ENCODE measurements at places on chromosomes 2 and 18.
A peak's percentile ranks its signal among the peaks of the same experiment; 100 is the strongest.

- DNase-seq, result no peak
Measured at GRCh38 chr2:218395090-218395444, 4.6 kb upstream of the CTDSP1 start.

GRCh38 chr2:135096665-135097446 lies 44.8 kb downstream of the RAB3GAP1 start:
- no peak for DNase-seq

- DNase-seq, result no peak
Measured at GRCh38 chr2:127381762-127382161, 6.0 kb downstream of the MAP3K2 start.

DNA sequence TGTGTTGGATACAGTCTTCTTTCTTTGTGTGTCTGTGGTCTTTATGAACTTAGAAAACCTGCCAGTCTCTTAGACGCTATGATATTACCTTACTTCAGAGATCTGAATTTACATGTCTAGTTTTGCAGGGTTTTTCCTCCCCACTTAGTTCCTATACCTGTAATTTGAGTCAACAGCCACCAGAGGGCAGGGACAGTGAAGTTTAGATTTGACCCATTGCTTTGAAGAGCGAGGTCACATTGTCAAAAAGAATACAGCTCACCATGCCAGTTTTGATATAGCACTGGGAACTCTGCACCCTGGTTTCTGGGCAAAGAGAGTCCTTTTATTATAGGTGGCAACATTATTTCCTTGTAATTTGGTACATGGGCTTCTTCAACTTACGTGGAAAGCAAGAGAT lies 102.3 kb downstream of the MAPK4 start:
- DNase-seq, result no peak

DNA sequence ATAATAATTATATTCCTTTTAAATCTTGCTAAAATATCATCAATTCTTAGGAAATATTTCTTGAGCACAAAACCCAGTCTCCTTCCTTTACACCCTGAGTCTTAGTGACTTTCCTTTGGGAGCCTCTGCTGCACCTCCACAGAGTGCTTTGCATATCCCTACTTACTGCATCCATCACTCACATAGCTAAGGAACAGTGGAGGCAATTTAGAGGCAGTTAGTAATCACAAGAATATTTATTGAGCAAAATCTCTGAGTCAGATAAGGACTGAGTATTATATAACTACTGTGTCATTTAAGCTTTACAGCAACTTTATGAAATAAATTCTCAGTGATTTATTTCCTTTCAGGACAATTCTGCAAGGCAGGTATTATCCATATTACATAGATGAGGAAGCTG lies 327.7 kb downstream of the TMX3 start:
- DNase-seq, result no peak

DNA sequence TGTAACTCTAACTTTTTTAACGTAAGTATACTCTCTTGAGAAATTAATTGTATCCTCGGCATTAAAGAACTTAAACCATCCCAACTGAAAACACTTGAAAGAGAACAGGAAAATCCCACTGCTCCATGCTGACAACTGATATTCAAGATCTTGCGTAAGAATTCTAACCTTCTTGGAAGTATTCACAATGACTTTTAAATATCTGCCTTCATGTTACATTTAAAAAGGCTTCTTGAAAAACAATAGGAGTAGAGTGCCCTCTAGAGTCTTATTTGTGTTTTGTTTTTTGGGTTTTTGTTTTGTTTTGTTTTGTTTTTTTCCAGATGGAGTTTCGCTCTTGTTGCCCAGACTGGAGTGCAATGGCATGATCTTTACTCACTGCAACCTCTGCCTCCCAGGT lies 65.4 kb upstream of the DNAJC10 start:
- no peak for DNase-seq

DNA sequence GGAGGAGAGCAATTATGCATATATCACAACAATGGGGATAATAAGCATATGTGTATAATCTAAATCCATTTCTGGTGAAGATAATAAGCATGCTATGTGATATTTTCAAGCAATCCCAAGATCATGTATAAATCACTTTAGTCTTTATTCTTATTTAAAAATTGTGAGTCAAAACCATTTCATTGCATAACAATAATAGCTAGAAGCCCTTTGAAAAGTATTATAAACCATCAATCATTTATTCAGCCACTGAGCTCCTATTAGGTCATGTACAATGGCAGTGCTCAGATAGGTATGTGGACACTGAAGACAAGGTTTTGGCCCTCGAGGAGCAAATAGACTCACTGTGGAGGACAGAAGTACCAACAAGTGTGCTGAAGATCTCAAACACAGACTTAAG lies 113.1 kb downstream of the CDCA7 start:
- no peak for DNase-seq

DNA sequence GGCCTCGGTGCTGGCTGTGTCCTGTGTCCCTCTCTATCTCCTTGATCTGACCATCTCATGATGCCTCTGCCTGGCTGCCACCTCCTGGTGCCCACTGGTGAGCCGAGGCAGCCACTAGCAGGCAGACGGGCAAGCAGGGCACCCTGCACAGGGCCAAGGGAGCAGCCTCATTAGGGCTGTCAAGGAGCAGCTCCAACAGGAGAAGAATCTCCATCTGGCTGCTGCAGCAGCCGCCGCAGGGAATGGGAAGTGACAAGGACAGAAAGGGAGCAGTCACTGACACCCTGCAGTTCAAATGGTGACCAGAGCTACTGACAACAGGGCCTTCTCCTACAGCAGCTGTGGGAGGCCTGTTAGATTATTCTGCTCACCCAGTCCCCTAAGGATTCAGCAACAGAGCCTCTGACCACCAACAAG lies 32.6 kb downstream of the ALPK2 start:
- no peak for DNase-seq

GRCh38 chr2:176961775-176962619 lies 250.6 kb upstream of the HNRNPA3 start:
- no peak for DNase-seq

DNA sequence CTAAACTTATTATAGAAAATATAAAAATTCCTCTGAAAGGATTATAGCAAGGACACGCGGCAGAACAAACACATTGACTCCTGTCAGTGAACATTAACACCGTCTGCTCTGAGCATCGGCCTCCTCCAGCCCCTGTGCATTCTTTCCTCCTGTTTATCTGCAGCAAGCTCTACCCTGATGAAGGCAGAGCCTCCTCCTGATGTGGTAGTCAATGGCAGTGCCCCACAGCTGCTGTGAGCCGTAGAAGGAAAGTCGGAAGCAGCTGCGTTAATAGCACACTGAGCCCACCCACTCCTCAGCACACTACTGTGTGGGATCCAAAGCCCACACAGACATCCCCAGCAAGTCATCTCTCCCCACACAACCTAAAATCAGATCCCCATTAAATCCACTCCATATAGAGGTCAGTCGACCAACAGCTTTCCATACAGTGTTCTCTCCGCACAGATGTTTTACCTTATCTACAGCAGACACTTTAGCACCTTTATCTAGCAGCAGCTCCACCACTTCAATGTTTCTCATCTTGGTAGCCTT lies 41.0 kb downstream of the KIDINS220 start:
- no peak for DNase-seq

DNA sequence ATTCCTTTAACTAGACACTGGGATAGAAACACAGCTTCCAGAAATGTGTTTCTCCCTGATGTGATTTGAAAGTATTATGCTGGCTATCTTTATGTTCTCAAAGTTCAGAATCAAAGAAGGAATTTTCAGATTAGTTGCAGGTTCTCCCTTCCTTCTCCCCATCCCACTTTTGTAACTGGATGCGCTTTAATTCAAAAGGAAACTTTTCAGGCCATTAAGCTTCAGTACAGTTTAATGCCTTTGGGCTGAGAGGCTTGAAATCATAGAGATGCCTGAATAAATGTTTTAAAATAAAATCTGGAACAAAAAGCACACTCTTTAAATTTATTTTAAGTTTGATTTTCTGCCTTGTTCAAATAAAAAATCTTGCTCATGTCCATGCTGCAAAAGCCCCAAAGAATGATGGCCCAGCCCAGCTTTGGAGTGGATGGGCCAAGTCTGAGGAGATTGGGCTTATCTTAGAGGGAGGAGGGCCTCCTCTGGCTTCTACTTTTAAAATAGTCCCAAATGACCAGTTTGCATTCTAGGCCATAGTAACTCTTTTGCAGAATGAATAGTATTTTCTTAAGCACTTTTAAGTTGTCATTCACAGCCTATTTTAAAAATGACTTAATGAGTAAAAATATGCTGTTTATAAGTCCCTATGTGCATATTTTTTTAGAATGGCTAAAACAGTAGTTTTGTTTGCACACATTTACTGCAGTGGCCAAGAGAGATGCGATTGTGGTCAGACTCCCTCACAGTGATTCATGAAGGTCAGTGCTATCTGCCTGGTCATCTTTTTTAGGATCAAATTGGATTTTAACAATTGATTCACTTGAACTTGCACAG lies 129.2 kb downstream of the MTX2 start:
- no peak for DNase-seq

DNA sequence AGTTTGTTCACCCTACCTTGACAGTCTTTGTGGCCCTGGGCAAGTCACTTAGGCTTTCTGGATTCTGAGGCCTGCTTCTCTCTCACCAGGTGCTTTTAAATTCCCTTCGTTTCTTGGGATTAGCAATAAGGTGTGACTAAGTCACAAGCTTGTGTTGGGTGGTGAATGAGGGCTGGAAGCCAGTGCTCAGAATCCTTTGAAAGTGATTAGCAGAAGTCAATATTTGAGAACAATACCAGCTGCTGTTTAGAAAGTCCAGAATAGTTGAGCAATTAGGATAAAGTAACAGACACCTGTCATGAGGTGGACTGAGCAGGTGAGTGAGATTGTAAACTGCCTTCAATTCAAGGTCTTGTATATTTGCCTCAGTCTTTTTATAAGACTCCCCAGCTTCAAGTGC lies 19.3 kb upstream of the MGAT5 start:
- no peak for DNase-seq

DNA sequence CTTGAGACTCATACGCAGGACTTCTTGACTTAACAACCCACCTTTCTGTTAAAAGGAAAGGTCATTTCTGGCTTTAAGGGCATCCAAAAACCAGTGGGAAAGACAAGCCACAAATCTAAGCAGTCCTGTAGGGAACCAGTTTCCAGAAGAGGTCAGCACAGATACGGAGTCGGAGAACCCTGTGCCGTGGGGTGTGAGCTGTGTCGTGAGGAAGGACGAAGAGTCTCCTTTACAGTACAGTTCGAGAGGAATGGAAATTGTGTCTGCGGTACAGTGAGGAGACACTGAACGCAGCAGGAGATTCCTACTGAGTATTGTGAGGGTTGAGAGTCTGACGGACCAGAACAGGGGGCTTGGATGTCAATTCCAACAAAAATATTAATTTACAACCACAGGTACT lies 17.7 kb downstream of the SLC30A3 start:
- no peak for DNase-seq

DNA sequence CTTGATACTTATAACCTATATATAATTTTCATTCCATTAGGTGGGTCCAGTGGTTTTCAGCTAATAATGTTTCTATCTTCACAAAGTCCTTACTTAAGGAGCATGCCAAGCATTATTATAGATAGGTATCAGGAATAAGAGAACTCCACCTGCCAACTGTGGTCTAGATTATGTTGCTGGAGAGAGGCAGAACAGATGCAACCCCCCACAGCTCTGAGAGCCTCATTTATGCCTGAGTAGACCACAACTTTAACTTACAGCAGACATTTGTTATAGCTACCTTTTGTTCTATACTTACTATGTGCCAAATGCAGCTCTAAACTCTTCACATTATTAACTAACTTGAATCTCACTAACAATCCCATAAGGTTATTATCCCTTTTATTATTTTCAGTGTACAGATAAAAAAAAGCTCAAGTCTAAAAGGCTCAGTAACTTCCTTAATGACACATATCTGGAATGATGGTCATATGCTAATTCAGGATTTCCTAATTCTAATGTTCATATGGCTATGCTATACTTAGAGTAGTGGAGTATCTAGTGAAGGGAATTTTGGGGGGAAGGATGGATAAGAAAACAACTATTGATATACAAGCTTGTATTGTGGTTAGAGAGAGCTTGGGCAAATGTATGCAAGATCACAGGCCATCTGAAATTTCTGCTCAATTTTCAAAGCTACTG lies 119.1 kb upstream of the RND3 start:
- no peak for DNase-seq

DNA sequence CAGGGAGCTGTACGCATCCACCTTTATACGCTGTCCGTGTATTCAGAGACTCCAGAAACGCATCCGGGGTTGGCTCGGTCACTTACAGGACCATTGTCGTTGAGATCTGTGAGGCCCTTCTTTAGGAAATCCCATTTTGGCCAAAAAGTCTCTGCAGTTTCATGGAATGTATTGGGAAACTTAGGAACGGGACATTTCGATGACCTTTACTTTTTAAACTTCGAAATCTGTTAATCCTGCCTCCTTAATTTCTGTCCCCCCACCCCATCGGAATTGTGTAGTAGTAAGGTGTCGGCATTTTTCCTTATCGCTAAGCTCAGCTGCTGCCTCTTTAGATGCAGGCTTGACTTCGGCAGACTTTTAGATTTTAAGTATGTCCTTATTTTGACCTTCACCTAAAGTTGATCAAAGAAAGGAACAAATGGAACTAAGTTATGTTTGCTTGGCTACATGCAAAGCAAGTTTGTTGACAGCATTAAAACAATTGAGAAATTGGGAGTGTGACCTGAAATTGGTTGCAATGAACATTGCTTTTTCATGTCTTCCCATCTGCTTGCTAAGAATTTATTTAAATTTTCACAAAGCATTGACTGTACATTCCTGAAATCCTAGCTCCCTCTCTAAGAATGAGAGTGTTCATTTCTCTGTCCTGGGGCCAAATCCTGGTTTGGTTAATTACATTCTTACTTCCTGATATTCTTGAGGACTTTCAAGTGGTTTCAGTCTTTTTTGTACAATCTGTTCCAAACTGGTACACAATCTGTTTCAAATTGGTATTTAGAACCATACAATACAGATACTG lies 884 bp upstream of the RAPH1 start:
- no peak for DNase-seq

GRCh38 chr2:25215948-25216679 lies 47.7 kb upstream of the POMC start:
- no peak for DNase-seq

- DNase-seq, result no peak
Measured at GRCh38 chr2:135256531-135257260, 204.6 kb downstream of the RAB3GAP1 start.

DNA sequence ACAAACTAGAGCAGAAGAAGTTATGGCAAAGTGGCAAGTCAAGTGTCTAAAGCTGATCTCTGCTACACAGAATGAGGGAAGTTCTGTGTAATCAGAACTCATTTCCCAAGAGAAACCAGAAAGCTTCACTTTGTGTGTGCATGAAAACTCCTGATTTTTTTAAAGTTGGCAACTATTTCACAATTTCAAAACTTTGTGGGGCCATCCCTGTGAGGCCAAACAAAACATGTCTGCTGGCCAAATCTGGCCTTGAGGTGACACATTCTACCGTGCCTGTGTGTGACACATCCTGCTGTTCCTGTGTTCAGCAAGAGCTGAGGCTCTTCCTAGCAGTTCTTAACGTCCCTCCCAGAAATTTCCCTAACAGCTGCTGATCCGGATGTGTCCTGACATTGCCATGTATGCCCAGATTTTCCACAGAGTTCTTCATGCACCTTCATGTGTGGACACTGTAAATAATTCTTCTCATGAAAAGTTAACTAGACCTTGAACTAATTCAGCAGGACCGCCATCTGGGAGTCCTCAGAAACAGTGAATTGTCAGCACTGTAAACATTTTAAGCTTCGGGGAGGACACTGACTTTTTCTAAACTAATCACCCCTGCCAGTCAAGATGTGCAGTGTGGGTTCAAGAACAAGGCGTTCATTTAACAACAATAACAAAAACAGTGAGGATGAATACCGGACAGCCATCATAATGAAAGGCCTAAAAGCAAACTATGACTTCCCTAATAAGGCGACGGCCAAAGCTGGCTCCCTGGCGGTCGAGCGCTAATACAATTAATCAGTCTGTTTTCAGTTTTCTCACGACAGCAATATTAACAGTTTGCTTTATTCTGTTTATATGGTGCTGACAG lies 99.0 kb downstream of the PLEKHM3 start:
- peak; percentile 29 for DNase-seq

All from H54 (cell line).